ENCODE measurements at places on chromosomes 13 and 19.

DNA sequence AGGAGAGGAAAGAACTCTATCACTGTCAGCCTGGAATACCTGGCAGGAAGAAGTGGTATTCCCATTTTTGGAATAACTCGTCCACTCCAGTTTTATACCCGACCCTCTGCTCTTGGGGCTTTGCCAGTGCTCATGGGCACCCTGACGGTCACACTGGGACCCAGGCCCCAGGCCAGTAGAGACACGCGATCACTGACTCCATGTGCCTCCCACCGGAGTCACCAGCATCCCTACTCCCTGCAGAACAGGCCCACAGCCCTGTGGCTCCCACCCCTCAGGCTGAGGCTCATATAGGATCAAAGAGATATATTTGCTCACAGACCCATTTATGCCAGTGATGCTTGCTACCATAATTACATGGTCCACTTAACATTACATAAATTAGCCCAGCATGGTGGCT is 3.5 kb downstream of the GRTP1 start:
- DNase-seq, result no peak

- no peak for DNase-seq
These were observed 27.9 kb upstream of the DLEU7 start for GRCh38 chr13:50871405-50871804.

DNA sequence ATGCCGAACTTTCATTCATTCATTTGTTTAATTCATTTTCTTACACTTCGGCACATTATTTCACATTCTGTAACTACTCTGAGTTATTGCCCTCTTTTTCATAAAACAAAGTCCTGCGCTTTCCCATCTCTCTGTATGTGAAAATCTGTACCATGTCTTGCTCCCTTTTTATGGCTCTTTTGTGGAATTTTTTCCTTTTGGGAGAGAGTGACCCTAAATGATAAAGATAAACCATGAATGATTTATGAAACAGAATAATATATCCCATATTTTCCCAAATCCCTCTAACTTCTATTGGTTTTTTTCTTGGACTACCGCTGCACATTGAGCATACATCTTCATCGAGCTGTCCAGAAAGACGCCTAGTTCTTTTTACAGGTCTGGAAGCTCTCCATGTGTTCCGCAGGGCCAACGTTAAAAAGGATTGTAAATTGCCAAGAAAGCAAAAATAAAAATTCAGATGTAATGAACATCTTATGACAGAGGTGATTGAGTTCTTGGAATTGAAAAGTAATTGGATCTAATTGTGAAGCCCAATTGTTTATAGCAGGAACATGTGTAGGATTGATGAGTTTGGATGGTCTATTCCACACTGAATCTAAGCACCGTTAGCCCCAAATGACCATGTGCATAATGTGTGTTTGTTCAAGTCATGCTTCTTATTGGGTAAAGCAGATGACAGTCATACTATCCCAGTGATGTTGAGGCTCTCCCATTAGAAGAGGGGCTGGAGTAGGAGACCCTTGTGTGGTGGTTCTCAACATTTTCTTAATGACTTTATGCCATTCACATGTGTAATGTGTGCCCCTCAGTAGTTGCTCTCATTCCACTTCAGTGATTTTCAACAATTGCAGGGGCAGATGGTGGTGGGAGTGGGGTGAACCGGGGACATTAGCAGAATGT is 378.9 kb downstream of the DLEU7 start:
- DNase-seq, result no peak

- no peak for DNase-seq
These were observed 114.6 kb downstream of the TDRD3 start for GRCh38 chr13:60511637-60512036.

DNA sequence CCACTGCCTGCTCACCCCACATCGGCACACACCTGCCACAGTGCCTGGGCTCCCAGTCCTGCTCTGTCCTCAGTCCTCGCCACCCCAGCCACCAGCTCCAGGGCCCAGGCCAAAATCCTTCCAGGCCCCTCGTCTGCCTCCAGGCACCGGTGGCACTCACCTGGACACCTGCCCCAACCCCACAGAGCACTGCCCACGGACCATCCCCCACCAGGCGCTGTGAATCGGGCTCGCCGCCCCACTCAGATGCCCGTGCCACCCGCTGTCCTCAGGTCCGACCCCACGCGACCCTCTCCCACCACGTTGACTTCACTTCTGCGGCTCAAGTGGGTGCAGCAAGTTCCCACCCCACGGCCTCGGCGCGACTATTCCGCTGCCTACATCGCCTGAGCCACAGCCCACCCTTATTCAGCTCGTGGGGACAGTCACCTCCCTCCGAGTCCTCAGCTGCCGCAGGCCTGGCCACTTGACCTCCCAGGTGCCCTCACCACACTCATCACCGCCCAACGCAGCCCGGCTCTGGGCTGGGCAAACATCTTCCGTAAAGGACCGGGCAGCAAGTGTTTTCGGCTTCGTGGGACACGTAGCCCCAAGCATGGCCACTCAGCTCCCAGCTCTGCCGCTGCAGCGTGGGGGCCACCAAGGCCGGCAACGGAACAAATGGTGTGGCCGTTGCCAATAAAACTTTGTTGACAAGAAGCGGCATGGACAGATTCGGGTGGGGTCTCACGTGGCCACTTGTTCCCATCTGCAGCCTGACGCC is 5.7 kb downstream of the PIP5K1C start:
- no peak for DNase-seq

DNA sequence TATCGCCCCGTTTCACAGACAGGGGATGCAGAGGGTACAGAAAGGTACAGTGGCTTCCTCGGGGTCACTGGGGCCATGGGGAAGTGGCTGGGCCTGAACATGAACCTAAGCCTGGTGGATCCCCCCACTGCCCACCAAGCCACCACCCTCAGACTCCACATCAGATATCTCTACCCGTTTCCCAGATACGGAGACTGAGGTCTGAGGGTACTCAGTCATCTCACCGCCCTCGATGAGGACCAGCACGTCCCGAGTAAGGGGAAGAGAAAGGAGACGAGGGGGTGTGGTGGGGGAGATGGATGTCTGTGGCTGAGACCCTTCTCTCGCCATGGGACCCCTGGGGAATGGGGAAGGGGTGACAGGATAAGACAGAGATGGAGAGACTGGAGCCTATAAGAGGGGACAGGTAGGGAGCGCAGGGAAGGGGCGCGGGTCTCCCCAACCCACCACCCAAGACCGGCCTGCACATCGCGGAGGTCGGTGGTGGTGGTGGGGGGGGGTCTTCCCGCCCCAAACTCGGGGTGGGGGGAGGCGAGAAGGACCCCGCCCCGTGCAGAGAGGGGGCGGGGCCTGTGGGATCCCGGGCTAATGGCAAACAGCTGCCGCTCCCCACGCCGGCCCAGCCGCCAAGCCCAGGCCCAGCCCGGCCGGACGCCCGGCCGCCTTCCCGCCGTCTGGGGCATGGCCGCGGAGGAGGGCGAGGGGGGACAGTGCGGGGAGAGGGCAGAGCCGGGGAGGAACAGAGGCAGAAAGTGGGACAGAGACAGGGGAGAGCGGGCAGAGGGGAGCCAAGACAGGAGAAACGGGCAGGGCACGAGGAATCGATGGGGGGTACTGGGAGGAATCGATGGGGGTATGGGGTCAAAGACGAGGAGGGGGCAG is 698 bp downstream of the KANK2 start:
- peak; percentile 50 for DNase-seq

- DNase-seq, result no peak
These were observed 670 bp downstream of the BSPH1 start for GRCh38 chr19:47991191-47991808.

- DNase-seq, result no peak
These were observed 5.0 kb downstream of the CYTH2 start for GRCh38 chr19:48474084-48474592.

DNA sequence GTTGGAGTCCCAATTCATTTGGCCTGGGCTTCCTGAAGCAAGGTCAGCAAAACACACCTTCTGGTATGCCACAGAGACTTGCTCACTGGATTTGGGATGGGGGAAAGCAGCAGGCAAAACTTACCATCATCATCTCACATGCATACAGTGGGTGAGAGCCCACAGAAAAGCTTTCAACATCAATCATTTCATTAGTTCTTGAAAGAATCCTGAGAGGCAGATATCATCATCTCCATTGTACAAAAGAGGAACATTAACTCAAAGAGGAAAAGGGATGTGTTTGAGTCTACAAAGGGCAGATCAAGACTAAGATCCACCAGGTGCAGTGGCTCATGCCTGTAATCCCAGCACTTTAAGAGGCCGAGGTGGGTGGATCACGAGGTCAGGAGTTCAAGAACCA is 6.4 kb downstream of the WDR87 start:
- DNase-seq, result no peak

DNA sequence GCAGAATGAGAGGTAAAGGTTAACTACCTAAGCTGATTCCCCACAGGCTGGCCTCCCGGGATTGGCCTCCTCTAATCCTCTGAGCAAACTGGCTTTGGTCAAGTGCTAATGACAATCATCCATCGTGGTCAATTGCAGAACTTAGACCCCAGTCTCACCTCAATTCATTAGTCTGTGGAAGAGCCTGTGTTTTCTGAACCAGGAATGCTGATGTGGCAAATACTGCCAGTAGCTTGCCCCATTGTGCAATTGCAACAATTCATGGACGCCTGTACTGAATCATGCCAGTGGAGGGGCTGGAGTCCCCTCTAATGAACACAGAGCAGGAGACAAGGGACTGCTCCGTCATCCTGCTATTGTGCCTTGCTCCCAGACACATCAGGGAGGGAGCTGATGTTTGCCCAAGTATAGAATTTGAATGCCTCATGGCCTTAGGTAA is 1256.5 kb downstream of the EFNB2 start:
- DNase-seq, result no peak

GRCh38 chr19:18800079-18800478 is 9.0 kb upstream of the COMP start:
- DNase-seq, result no peak

DNA sequence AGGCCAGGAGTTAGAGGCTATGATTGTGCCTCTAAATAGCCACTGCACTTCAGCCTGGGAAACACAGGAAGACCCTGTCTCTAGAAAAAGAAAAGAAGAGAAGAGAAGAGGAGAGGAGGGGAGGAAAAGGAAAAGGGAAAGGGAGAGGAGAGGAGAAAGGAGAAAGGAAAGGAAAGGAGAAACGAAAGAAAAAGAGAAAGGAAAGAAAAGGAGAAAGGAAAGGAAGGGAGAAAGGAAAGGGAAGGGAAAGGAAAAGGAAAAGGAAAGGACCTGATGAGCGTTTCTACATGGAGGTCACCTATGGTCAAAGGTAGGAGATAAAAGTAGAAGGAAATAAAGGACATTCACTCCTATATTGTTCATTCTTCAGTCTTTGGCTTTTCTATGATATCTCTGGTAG is 109.1 kb upstream of the TRPC4 start:
- DNase-seq, result no peak

DNA sequence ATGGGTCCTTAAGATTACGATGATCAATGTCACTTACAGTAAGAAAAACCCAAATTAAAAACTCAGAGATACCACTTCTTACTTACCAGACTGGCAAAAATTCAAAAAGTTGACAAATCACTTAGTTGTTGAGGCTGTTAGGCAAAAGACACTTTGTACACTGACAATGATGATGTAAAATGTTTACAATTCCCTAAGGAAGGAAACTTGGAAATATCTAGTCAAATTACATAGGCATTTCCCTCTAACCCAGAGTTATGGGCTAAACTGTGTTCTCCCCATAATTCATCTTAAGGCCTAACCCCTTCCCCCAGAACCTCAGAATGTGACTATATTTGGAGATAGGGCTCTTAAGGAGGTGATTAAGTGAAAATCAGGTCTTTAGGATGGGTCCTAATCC is 12.0 kb downstream of the TGDS start:
- peak; percentile 13 for DNase-seq

DNA sequence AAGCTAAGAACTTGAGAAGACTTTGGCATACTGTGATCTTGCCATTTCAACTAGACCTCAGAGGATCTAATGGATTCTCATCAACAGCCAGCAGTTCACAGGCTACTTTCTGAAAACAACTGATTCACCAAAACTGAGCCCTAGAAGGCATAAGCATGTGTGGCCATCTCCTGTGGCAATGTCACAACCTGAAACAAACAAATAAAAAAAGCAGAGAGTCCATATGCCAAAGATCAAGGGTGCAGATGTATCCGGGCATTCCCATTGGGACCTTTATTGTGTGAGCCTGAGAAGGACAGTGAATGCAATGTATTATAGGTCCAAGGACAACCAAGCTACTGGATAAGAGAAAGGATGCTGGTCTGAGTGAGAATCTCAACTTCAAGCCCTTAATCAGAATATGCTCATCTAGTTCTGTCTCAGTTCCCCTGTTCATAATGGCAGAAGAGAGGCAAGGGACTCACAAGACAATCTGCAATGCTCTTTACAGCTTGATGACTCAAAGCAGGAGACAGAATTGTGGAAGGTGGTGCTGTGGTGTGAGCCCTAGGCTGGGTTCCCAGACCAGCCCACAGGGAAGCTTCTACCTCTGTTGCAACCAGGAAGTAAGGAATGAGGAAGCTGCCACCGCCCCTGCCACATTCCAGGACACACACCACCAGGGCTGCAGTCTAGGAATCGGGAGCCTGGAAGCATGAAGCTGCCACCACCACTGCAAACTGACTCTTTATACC is 133.7 kb downstream of the RAP2A start:
- peak; percentile 4 for DNase-seq

DNA sequence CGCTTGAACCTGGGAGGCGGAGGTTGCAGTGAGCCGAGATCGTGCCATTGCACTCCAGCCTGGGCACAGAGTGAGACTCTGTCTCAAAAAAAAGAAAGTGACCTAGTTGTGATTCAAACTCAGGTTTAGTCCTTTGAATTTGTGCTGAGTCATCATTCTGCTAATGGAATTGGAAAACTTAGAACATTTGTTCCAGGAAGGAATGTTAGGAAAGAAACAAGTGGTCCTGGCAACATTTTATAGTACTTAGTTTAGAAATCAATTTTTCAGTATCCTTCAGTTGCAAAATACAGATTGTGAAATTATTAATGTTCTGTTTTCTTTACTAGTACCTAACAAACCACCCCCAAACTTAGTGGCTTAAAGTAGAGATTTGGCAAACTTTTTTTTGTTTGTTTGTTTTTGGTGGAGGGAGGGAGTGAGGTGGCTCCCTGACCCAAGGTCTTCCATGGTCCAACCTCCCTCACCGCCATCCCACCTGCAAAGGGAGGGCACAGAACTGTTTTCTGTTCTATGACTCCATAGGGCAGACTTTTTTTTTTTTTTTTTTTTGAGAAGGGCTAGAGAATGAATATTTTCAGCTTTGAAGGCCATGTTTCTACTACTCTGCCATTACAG is 9.2 kb upstream of the SULT2A1 start:
- no peak for DNase-seq

GRCh38 chr13:113086991-113087922 is 18.3 kb upstream of the F7 start:
- no peak for DNase-seq

DNA sequence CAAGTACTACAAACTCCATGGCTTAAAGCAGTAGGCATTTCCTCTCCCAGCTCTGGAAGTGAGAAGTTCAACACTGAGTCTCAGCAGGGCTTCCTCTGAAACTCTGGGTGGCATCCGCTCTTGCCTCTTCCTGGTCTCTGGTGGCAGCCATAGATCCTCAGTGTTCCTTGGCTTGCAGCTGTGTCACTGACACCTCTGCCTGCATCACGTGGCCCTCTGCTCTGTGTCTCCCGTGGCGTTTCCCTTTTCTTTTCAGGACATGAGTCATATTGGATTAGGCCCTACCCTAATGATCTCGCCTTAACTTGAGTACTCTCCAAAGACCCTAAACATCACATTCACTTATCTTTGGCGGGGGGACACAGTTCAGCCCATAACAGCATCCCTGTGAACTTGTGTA is 466.7 kb downstream of the MYO16 start:
- DNase-seq, result peak; percentile 9

- peak; percentile 5 for DNase-seq
These were observed 131.5 kb upstream of the GJB6 start for GRCh38 chr13:20363603-20364002.

All from LHCN-M2 (cell line).